SK-N-DZ (cell line): ENCODE measurements at places on chromosomes 12 and 14.

DNA sequence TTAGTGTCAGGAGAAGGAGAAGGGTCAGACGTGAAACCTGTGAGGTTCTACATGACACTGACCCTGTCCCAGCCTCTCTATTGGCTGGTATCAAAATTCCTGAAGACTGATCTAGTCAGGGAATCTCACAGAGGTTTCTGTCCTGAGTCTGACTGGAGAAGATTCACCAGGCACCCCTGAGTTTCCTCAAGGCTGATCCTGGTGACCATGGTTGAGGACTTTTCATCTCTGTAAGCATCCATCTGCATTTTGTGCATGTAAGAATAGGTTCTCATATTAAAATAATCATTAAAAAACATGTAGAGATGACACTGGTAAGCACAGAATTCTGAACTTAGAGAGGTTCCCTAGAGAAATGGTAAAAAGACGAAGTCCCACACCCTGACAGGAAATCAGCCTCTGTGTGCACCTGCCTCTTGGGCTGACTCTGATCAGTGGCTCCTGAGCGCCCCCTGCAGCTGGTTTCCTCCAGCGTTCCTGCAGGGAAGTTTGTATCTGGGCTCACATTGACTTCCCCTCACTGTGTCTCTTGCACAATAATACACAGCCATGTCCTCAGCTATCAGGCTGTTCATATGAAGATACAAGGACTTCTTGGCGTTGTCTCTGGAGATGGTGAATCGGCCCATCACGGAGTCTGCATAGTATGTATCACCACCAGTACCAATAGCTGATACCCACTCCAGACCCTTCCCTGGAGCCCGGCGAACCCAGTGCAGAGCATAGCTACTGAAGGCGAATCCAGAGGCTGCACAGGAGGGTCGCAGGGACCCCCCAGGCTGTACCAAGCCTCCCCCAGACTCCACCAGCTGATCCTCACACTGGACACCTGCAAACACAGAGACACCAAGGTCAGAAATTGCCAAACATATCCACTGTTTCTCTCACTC is 991.9 kb downstream of the TMEM121 start:
- DNase-seq, result no peak

DNA sequence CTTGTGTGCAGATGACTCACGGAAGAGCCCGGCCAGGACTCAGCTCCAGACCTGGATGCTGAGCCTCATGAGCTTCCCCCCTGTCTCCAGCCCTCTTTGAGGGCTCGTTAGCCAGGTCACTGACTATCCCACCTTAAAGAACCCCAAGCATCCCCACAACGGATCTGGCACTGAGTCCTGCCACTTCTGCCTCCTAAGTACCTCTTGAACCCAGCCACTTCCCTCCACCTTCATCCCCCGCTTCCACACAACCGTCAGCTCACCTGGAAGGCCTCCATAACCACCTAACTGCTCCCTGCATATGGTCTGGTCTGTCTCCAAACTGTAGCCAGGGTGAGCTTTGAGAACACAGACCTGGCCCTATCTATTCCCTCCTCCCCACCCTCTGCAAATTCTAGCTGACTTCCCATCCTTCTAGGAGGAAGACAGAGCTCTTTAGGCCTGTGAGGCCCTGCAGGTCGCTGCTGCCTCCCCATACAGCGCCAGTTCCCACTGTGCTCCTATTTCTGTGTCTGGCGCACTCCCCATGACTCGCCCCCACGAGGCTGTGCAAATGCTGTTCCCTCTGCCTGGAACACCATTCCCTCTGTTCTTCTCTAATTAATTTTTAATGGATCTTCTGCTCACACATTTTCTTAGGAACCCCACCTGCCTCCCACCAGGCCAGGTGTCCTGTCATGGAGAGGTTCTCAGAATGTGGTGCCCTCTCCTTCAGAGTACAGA is 2.9 kb upstream of the HSP90AA1 start:
- DNase-seq, result no peak

- DNase-seq, result no peak
Measured at GRCh38 chr14:73997944-73998447, 21.1 kb downstream of the ENTPD5 start.

DNA sequence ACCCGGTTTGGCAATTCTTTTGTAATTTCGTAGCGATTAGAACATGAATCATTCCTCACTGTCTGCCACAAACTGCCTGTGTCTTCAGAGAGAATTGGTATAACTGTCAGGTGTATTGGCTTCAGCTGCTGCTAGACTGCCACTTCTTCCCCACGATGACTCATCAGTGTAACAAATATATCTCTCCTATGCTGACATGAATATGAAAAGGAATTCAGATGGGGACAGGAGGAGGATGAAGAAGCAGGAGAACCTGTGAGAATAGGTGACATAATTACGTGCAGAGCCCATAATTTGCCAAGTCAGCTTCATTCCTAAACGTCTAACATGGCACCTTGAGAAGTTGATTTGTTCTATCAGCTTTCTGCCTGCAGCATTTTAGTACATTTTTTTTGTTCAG is 64.9 kb downstream of the FRMD6 start:
- no peak for DNase-seq

DNA sequence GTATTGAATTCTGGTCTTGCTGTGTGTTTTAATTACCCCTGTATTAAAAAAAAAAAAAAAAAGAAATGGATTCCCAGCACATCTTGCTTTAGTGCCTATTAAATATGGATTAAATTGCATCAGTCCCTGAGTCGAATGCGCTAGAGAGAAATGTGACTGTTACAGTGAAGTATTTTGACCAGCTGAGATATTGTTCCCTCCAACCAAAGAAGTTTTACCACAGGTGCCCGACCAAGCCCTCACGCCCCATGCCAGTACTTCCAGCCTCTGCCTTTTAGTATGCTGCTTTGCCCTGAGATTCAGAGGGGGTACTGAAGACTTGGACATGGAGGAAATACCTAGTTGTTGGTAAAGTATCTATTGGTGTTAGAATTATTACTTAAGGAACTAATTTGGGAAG is 159.7 kb downstream of the TTLL5 start:
- DNase-seq, result no peak

DNA sequence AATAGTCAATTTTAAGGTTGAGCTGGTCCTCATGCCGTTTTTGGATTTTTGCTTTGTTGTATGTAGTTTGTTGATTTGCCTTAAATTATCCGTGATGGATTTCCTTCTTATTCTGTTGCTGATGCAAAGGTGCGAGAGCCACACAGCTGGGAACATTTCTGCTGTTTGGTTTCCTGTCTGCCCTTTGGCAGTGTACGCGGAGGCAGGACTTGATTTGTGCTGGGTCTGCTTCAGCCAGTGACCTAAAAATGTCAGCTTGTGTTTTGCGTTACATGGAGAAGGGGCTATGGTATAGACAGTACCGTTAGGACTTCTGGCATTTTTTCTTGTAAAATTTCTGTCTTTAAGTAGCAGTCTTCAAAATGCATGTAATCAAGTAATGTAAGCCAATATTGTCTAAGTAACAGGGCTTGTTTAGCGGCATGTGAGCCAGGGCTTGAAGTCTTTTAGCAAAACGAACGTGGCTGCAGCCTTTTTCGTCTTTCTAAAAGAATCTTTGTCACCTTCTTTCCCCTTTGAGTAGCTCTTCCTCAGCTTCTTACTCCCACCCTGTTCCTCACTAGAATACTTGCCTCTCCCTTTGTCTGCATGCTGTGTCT is 18.2 kb upstream of the RD3L start:
- DNase-seq, result peak; percentile 3

DNA sequence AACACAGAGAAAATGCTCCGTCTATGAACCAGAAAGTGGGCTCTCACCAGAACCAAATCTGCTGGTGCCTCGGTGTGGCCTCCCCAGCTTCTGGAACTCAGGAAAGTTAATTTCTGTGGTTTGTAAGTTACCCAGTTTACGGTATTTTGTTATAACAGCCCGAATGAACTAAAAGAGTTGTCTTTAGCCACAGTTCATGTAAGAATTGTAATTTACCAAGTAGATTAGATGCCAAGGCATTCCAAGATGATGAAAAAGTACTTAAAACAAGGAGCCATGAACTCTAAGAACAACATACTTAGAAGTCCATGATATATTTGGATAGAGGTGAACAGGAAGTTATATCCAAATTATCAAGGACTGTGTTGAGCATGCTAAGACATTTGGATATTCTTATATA is 259.9 kb upstream of the GARIN6 start:
- no peak for DNase-seq

DNA sequence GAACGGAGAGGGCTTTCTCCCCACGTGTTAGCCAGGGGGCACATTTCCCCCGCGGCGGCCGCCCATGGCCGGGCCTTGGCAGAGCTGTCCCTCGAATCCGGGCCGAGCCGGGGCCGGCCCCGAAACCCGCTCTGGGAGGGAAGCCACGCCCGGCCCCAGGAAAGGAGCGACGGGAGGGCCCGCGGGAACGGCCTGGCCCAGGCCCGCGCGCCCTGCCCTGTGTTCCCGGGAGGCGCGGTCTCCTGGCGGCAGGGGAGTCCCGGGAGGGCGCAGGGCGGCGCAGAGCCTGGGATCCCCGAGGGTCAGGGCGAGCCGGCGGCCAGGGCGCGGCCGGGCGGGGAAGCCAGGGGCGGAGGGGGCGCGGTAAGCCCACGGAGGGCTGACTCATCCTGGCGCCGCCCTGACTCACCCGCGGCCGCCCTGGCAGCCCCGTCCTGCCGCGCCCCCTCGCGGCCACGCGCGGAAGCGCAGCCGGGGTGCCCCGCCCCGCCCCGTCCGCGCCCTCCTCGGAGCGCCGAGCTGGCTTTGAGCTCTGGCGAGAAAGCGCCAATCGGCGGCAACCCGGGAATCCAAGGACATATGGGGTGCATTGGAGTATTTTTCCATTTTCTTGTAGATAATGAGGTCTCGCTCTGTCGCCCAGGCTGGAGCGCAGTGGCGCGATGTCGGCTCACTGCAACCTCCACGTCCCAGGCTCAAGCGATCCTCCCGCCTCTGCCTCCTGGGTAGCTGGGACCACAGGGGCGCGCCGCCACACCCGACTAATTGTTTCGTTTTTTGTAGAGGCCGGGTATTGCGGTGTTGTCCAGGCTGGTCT is 31.8 kb upstream of the PLEKHG6 start:
- peak; percentile 60 for DNase-seq
